ENCODE measurements at places on chromosomes 7 and 10.

DNA sequence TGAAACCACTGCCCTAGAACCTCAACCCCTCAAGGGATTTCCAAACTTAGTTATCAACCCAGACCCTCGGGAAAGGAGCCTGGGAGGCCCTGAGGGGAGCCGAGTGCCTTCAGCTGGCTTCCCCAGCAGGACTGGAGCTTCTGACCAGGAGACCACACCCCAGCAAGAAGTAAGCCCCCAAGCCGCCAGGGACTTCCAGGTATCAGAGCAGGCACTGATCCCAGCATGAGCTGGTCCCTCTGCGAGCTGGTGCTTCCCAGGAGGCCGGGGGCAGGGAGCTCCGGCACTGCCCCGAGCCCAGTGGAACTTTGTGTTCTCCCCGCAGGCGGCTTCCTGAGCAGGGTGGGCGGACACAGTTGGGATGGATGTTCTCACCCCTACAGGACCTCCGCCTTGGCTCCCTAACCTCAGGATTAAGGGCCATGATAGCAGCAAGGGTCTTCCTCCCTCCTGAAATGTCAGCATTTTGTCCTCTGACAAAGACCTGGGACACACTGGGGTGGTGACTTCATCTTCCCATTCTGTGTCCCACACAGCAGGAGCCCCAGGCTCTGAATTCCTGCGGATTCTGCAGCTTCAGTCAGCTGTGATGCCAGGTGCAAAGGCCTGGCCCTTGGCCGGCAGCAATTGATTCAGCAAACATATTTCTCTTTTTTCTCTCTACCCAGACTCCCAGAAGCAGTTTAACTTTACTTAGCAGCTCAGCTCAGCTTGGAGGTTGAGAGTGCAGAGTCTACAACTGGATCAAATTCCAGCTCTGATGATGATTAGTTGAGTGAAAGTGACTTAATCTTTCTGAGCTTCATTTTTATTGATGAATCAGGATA is 11.6 kb downstream of the ATP6V0E2 start:
- no peaks in the 10 kb centered on the region for H3K27me3 ChIP-seq
- H3K36me3 ChIP-seq, result no peaks in the 10 kb centered on the region
- no peak overlapping the region for H3K27ac ChIP-seq
- DNase-seq, result no peak
- peaks cover 27% of the 10 kb centered on the region for H3K4me1 ChIP-seq

- no peak overlapping the region for H3K4me3 ChIP-seq
- H3K36me3 ChIP-seq, result no peaks in the 10 kb centered on the region
- DNase-seq, result no peak
- H3K27ac ChIP-seq, result no peak overlapping the region
- H3K27me3 ChIP-seq, result no peaks in the 10 kb centered on the region
- H3K4me1 ChIP-seq, result no peaks in the 10 kb centered on the region
These were observed 93.8 kb upstream of the MKI67 start for GRCh38 chr10:128220021-128220420.

DNA sequence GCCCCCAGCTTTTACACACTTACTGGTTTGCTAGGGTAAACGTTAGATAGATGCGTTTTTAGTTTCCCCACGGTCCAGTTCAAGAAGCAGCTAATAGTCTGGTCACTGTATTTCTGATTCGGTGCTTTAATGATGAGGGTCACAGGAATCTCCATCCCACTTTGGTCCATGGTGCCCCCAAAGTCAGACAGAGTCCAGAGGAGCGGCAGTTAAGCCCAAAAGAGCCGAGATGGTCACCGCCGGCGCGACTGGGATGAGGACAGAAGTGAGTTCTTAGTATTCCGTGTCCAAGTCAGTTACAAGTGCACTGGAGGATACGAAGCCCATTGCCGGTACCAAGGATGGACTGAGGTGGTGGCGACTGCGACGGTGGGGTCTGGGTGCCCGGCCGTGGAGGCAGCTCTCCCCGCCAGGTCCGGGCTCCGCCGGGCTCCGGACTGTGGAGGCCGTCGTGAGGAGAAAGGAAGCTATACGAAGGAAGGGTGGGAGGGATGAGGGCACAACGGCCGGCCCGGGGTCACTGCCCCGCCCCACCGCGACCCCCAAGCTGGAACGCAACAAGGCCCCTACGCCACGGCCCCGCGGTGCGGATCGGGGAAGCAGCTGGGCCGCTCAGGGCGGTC is 663 bp downstream of the HERPUD2 start:
- no peaks in the 10 kb centered on the region for H3K27me3 ChIP-seq
- peak overlapping the region; percentile 94 for H3K27ac ChIP-seq
- peak; percentile 60 for DNase-seq
- no peaks in the 10 kb centered on the region for H3K36me3 ChIP-seq
- peak overlapping the region; percentile 87 for H3K4me3 ChIP-seq

- H3K4me3 ChIP-seq, result no peak overlapping the region
- no peaks in the 10 kb centered on the region for H3K27me3 ChIP-seq
- peaks cover 6% of the 10 kb centered on the region for H3K36me3 ChIP-seq
- H3K4me1 ChIP-seq, result peaks cover 89% of the 10 kb centered on the region
These were observed 12.5 kb downstream of the PSAP start for GRCh38 chr10:71838264-71839211.

- no peak overlapping the region for H3K4me3 ChIP-seq
- no peaks in the 10 kb centered on the region for H3K27me3 ChIP-seq
- H3K27ac ChIP-seq, result peak overlapping the region; percentile 93
- H3K4me1 ChIP-seq, result peaks cover 53% of the 10 kb centered on the region
- no peaks in the 10 kb centered on the region for H3K36me3 ChIP-seq
These were observed 1.3 kb downstream of the LDB1 start for GRCh38 chr10:102118867-102119266.
